ENCODE measurements at places on chromosomes 5 and 9.

GRCh38 chr5:158383486-158383885, 524.5 kb upstream of the CLINT1 start:
- DNase-seq, result no peak

GRCh38 chr5:107324071-107324470, 346.7 kb downstream of the EFNA5 start:
- no peak for DNase-seq

GRCh38 chr9:134855231-134855899, 25.2 kb upstream of the FCN2 start:
- DNase-seq, result no peak

GRCh38 chr5:35237580-35238376, 7.5 kb upstream of the PRLR start:
- DNase-seq, result no peak

DNA sequence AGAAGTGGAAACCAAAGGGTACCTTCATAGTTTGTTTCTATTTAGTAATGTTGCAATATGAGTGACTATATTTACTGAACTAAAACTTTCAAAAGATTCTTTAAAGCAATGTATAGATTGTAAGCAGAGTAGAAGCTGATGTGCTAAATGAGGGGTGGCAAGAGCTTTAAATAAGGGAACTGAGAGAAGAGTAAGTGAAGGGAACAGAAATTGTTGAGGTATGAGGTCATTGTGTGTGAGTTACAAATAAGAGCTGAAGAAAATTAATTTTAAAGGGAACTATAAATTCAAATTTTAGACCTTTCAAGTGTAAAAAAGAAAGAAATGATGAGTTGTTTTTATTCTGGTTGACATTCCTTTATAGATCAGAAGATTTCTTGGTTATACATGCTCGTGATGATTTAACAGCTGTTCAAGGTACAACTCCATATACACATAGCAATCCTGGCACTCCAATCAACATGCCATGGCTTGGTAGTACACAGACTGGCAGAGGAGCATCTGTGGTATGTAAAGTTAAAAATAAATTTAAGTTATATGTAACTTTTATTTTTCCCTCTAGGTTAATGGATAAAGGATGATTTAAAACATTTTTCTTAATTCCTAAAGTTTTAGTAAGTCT, 135.1 kb upstream of the TNFAIP8 start:
- DNase-seq, result no peak

- DNase-seq, result no peak
These were observed 60.9 kb downstream of the CXXC5 start for GRCh38 chr5:139708877-139709581.

DNA sequence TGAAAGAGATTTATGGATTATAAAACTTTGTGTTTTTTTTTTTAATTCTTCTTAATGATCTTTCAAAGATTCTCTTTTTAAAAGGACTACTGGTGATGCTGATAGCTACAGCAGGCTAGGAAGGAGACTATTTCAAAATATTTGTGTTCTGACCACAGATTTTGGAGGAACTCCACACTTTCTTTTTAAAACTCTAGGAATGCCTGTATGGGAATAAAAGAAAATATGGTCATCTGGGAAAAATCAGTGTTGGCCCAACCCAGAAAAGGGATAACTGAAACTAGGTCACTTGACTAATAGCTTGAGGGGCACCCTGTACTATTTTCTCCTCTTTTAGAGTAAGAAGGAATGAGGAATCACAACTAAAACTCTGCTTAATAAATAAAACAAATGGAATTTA, 97.6 kb upstream of the ADAMTS19 start:
- DNase-seq, result no peak

GRCh38 chr5:32264957-32265572, 47.7 kb downstream of the MTMR12 start:
- no peak for DNase-seq

DNA sequence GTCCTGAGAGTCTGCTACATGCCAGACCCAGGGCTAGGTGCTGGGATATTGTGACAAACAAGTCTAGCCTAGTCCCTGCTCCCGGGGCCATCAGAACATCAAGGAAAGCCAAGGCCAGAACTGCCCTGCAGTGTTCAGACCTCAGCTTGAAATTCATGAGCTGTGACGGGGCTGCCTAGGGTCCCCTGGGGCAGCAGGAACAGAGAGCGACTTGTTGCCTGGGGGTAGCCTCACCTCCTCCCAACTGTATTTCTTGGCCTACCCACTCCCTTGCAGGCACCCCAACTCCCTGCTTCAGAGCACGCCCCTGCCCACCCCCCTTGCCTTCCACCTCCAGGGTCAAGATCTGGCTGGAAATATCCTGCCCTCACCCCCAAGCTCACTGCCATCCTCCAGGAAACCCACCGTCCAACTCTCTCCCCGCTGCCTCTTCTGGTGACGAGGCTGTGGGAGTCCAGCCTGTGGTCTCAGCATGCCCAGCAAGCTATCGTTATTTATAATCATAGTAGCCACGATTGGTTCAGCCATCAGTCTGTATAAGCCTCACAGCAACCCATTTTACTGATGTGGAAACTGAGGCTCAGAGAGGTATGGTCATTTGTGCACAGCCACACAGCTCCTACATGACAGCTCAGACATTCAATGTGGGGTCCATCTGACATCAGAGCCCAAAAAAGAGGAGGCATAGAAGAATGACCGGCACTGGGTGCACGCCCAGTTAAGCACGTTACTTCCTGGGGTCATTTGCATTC, 10.7 kb downstream of the DNM1 start:
- no peak for DNase-seq

GRCh38 chr5:43561356-43561755, 4.5 kb upstream of the PAIP1 start:
- DNase-seq, result no peak

DNA sequence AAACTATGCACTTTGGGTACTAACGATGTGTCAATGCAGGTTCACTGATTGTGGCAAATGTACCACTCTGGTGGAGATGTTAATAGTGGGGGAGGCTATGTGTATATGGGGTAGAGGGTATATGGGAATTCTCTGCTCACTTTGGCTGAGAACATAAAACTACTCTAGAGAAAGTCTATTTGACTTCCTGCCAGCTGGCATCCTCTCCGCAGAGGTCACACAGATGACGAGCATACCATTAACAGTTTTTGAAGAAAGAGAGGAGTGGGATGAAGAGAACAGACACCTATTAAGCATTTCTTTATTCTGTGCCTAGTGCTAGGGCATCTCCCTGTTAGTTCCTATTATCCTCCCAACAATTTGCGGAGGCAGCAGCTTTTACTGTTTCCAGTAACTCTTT, 58.4 kb upstream of the TRIM32 start:
- no peak for DNase-seq

DNA sequence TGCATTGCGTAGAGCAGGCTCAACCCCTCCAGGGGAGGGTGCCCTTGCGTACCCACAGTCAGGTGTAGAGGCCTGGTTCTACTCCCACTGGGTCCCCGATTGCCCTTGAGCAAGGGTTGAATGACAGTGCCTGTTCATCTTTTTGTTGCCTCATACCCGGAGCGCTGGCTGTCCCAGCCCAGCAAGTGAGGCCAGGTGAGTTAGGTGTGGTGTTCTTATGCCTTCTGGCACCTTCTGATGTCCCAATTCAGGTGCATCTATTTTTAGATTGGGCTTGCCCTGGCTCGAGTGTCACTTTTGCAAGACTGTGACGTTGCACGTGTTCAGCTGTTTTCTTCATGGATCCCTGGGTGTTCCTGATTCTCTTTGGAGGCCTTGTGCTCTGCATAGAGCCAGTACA, 257.8 kb downstream of the GOLPH3 start:
- no peak for DNase-seq

DNA sequence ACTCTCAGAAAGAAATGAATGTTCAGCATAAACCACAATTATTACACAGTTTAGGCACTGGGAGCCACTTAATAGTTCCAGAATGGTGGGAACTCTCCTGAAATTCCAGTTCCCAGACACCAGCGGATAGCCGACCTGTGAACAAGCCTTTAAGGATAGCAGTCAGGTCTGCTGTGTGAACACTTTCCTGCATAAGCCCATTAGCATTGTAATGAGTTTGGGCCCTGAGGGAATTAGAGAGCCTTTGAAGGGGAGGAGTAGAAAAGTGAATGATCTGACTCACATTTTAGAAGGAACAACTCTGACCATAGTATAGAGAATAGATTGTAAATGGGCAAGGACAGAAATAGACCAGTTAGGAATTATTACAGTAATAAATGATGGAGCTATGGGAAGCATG, 189.1 kb downstream of the ADGRV1 start:
- no peak for DNase-seq

GRCh38 chr5:174573221-174573994, 151.0 kb upstream of the MSX2 start:
- no peak for DNase-seq

GRCh38 chr5:143141652-143142051, 261.8 kb downstream of the NR3C1 start:
- DNase-seq, result no peak

- DNase-seq, result no peak
These were observed 44.2 kb downstream of the SH3PXD2B start for GRCh38 chr5:172410160-172410559.

DNA sequence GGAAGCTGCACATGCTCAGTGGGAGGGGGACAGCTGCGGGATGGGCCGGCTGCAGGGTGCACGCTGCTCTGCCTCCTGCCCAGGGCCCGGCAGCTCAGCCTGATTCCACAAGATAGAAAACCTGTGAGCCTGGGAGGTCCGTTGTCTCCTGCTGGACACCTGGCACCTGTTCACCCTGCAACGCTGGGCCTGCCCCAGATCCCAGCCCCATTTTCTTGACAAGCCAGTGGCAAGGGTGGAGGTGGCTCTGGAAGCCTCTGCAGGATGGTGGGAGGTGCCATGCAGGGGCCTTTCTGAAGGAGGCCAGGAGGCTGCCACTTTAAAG, 68.1 kb upstream of the RNF130 start:
- no peak for DNase-seq

DNA sequence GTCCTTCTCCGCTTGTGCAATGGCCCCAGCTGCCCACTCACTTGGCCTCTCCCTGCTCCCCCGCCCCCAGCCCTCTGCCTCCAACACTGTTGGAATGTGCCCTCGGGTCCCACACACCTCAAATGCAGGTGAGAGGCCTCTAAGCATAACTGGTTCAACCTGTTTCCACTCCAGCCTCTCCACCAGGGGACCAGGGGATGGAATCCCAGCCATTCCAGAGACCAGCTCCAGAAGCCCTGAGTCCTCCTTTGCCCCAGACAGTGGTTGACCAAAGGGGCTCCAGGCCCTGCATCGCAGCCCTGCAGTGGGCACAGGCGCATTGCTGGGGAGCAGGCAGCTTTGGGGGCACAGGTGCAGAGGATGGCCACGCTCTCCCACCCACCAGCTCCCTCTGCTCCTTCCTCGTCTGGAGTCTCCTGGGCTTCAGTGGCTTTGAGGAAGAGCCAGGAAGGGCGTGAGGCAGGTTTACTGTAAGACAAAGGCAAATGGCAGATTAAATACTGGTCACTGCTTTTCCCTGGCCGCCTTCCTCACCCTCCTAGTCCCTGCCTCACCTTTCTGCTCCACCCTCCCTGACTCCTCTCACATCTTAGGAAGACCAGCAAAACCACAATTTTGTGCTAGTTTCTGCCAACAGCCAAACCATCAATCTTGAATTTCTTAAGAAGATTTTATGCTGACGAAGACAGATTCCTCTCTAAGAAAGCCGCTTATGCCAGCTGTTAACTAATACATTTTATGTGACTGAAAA, 29.1 kb upstream of the IRX2 start:
- no peak for DNase-seq

DNA sequence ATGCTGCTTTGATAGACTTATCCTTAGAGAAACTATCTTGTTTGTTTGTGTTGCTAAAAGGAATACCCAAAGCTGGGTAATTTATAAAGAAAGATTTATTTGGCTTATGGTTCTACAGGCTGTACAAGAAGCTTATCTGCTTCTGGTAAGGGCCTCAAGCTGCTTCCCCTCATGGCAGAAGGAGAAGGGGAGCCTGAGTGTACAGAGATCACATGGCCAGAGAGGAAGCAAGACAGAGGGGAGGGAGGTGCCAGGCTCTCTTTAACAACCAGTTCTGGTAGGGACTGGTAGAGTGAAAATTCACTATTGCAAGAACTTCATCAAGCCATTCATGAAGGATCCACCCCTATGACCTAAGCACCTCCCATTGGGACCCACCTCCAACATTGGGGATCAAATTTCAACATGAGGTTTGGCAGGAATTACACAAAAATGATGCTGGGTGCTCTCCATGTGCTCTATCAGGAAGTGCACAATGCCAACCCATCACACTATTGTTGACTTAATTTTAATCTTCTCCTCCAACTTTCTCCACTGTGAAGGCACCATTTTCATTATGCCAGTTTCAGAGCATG, 115.1 kb upstream of the SHB start:
- no peak for DNase-seq

DNA sequence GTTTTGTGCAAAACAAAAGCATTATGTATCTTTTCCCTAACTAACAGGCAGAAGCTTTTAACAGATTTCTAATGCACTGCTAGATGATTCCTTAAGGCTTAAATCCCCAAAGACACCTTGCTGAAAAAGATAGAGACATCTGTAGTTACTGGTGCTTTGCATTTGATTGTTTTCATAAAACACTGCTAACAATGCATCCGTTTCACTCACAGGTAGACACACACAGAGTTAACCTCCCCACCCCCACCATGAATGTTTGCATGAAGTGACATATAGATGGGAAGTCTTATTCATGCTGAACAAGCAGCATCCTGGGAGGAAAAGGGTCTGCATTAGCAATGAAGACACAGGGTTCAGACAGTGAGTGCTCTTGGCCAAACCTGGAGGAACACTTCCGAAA, 100.9 kb downstream of the ASTN2 start:
- no peak for DNase-seq

DNA sequence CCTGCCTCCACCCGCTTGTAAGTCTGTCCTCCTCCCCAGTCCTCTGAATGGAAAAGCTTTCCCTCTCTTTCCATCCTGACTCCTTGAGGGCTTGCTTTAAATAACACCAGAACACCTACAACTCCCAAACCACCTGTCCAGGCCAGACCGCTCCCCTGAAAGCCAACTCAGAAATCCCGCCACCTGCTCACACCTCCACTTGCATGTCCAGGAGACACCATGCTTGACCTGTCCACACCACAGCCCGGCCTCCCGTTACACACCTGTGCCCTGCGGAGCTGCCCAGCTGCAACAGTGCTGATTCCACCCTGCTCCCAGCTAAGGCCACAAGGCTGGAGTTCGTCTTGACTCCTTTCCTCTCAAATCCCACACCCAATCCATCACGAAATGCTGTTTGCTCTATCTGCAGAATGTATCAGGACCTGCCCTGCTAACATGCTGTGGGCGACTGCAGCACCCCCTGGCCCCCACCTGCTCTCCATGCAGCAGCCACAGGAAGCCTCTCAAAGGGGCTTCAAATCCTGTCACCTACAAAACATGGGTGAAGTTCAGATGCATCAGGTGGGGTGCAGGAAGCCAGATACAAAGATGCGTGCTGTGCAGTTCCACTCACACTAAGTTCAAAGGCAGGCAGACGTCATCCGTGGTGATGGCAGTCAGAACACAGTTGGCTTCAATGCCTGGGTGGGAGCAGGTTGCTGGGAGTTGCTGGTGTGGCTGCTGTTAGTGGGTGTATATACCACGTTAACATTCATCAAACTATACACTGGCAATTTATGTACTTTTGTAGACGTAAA, 166.0 kb downstream of the ROR2 start:
- DNase-seq, result no peak

GRCh38 chr5:108763222-108763916, 15.7 kb downstream of the FER start:
- DNase-seq, result no peak

- no peak for DNase-seq
These were observed 87.1 kb upstream of the ELL2 start for GRCh38 chr5:96048763-96049162.

GRCh38 chr9:81363916-81364480, 325.3 kb downstream of the TLE1 start:
- DNase-seq, result no peak

- no peak for DNase-seq
These were observed 7.8 kb downstream of the IGFBPL1 start for GRCh38 chr9:38416461-38416860.

Measured in activated CD4-positive, alpha-beta T cell treated with anti-CD3 and anti-CD28 coated beads for 24 hours (primary cell).